ENCODE measurements at places on chromosomes 6 and 20. TPM values are rescaled to one million over a fixed set of nuclear protein-coding genes. Genes with fewer than 3 reads are reported as not detected.

DNA sequence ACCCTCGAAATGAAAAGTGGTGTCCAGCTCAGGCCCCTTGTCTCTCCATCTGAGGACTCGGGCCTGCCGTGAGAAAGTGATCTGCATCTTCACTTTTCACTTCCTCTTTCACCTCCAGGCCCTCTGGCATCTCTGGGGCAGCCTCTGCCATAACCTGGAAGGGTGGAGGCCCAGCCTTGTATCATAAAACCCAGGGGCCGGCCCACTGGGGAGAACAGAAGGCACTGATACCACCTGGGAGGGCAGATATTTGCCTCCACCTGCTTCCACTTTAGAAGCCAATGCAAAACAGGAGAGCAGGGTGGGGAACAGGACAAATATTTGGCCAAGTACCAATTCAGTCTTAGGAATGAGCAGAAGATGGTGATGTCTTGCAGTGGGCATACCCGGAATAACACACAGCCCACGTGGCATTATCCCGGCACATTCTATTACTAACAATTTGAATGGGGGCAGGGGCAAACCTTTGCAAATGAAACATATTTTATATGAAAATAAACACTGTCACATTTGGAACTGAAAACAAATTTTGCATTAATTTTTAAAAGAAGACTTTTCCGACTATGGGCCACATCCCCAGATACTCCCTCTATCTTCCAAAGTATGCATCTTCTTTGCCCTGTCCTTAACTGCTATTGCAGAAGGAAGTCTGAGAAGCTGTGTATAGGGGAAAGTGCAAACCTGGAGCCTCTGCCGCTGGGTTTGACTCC lies 69.2 kb upstream of the TBC1D7 start:
- DNase-seq = no peak

DNA sequence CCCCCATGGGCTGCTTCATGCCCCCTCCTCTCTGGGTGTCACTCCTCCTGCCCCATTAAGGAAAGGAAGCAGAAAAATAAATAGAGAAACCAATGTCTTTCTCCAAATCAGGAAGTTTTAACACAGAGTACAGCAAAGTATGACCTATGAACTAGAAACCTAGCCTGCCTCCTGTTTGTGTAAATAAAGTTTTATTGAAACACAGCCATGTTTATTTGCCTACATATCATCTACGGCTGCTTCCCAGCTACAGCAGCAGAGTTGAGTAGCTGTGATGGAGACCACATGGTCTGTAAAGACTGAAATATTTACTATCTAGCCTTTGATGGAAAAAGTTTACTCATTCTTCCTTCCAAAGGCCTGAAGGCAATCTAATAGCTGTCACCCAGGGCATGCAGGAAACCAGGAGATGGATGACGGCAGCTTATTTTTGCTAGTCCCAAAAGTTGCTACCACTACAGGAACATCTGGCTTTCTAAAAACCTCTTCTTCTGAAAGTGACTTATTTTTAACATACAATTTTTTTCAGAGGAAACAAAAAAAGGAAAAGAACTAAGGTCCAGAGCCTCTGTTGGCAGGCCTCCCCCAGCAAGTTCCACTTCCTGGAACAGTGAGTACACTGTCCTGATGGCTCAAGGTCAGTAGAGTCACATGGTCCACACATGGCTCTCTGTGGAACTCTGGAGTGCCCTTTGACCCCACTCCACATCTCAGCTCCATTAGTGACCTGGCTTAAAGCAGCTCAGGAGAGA lies 287.8 kb downstream of the PTPRT start:
- no peak for DNase-seq

Gene ENPP3
- polyA plus RNA-seq = 8.7 TPM

DNA sequence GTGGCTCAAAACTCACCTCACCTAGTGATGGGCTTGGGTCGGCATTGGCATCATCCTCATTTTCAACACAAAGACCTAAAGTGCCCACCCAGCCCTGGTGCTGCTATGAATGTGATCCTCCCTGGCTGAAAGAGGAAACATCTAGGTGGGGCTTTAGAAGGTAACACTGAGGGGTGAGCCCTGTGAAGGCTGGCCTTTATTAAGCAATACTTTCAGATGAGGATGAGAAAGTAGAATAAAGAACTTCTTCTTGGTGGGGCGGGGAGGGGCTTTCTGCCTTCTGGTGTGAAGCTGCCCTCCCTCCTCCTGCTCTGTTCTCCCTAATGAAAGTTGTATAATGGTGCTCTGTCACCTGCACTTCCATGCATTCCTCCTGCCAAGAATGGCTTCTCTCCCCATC lies 133.0 kb upstream of the TRAF3IP2 start:
- DNase-seq = no peak

DNA sequence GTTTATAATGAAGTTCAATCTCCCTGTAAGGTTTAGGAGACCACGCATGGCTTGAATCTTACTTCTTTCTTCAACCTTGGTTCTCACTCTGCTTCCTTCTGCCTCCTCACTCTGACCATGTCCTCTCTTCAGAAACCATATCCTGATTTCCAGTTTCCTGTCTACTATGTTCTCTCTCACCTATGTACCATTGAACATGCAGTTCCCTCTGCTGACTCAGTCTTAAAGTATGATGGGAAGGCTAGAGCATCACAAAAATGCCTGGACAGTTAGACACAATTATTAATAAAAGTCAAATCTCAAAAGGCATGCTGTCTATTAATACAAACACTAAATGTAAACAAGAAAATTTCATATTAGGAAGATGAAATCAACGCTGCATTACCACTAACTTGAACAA lies 151.6 kb downstream of the PRKN start:
- no peak for DNase-seq

DNA sequence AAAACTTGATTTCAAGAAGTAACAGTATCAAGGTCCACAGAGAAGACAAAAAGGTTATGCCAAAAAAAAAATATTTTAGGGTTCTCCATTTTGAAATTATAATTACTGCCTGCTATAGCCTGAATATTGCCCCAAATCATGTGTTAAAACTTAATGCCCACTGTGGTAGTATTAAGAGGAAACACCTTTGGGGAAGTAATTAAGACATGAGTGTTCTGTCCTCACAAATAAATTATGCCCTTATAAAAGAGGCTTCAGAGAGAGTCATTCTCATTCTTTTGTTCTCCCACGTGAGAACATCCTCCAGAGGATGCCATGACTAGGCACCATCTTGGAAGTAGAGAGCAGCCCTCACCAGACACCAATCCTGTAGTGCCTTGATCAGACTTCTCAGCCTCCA lies 66.2 kb downstream of the GMDS start:
- no peak for DNase-seq

DNA sequence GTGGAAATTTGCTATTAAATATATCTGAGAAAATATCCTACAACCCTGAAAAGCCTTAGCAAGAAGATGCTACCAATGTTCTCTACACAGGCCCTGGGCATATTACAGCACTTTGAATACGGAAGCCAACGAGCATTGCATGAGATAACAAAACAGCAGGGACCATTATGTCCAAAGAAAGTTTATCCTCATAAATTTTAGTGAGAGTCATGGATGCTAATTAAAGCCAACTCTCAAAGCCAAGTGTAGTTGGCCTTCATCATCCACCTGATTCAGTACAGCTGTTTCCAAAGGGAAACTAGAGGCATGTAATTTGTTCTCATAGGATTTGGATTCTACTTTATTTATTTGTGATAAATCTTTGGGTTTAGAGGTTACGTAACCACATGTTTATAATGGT lies 564.8 kb downstream of the RFPL4B start:
- DNase-seq = peak; percentile 9

- DNase-seq = no peak
Measured at GRCh38 chr20:1003920-1004697, 2.0 kb upstream of the RSPO4 start.

Gene MTFR2
- 3.2 TPM for polyA plus RNA-seq

- DNase-seq = no peak
Measured at GRCh38 chr6:43286980-43287716, 10.9 kb upstream of the SLC22A7 start.

Gene TBPL1
- polyA plus RNA-seq = 54.6 TPM

GRCh38 chr6:49949062-49949461 lies 14.9 kb downstream of the DEFB114 start:
- no peak for DNase-seq
